ENCODE measurements at places on chromosomes 1 and 21.

DNA sequence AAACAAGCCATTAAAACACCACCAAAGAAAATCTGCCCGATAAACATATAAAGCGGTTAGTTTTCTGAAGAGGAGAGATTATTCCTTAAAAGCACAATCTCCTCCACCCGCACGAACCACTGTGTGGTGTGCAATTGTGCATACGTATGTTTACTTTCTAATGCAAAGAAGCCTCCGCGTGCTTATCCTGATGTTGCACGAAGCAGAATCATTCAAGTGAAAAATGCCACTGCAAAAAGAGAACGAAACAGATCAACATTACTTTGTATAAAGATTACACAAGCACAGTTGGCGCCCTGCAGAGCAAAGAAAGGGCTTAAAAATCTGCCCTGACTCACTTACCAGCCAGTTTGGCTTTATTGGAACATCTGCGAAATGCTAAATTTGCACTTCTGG, 166.8 kb downstream of the ZNF281 start:
- DNase-seq, result no peak

- no peak for DNase-seq
Observed at GRCh38 chr21:30206551-30207251, 9.2 kb downstream of the CLDN8 start.

DNA sequence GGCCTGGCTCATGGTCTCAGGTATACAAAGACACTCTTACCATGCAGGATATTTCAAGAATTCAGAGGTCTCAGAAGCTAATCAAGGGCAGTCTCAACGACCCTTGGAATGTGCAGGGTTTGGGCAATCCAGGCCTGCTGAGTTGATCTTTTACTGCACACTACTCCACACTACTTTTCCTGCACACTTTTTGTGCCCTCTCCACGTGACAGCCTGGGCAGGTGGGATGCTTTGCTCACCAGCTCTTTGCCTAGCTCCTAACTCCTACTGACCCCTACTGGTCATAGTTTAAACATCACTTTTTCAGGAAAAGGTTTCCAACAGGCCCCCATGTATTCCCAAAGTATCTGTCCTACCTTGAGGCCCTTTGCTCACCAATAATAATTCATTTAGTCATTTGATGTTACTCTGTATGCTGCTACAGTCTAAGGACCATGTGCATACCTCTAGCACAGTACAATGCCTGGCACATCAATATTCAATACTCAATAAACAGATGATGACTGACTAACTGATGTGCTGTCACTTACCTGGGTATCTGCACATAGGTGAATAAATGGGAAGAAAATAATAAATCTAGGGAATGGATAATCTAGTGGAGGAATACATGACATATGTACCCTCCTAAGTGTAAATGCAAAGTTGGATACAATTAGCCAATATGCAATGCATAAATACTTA, 9.6 kb downstream of the DUSP23 start:
- DNase-seq, result no peak

- DNase-seq, result no peak
Observed at GRCh38 chr1:30242168-30242567, 481.2 kb downstream of the MATN1 start.
